Cortex of kidney (tissue), 1 donor: ENCODE measurements at places on chromosomes 6 and 20.
A peak's percentile ranks its signal among the peaks of the same experiment; 100 is the strongest.

- no peak for DNase-seq
Measured at GRCh38 chr6:35057449-35058357, 83.4 kb downstream of the TCP11 start.

DNA sequence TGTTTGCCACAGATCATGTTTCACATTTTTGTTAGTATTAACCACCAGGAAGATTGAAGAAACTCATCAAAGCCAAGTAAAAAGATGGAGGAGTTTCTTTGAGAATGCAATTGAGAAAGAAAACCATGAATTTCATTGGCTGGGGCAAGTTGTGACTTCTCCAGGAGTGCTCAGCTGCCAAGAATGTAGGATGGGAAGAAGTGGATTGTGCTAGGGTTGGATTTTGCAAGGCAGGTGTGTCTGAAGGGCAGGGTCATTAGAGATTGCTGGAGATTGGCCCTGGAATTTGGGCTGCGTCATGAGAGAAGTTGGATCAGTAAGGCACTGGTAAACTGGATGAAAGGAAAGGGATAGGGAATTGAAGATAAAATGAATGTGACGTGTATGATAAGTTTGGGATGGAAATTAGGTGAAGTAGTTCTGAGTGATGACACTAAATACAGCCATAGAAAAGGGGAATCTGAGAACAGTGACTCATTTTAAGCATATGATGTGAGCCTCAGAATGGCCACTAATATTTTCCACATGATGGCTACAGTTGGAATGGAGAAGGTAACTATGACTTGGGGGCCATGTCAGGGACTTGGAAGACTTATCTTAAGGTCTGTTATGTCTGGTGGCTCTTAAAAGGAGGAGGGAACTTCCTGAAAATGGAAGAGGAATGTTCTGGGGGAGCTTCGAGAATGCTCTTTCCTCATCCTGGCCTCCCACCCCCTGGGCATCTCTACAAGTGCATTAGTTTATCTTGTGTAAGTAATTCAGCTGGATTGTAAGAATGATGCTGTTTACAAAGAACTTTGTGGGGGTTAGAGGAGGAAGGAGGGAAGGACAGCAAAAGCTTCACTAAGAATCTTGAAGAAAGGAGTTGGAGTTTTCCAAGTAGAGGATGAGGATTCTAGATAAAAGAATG lies 27.8 kb upstream of the ERVFRD-1 start:
- no peak for DNase-seq

GRCh38 chr6:21749754-21750153 lies 156.2 kb downstream of the SOX4 start:
- DNase-seq, result no peak

- no peak for DNase-seq
Measured at GRCh38 chr6:36985417-36985807, 584 bp downstream of the MTCH1 start.

DNA sequence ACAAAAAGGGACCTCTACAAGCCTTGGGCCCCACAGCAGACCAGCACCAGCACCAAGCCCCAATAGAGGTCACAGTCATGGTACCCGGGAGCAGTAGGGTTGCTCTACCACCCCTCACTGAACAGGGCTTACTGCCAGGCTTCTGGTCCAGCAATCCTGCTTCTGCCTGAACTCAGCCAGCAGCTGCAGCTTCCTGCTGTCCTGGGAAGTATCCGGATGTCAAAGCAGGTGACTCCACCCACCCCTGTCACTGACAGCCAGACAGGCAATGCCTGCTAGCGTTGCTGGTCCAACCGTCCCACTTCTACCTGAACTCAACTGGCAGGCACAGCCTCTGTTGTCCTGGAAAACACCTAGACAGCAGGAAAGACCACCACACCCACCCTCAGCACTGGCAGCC lies 47.0 kb upstream of the PCSK2 start:
- DNase-seq, result no peak

DNA sequence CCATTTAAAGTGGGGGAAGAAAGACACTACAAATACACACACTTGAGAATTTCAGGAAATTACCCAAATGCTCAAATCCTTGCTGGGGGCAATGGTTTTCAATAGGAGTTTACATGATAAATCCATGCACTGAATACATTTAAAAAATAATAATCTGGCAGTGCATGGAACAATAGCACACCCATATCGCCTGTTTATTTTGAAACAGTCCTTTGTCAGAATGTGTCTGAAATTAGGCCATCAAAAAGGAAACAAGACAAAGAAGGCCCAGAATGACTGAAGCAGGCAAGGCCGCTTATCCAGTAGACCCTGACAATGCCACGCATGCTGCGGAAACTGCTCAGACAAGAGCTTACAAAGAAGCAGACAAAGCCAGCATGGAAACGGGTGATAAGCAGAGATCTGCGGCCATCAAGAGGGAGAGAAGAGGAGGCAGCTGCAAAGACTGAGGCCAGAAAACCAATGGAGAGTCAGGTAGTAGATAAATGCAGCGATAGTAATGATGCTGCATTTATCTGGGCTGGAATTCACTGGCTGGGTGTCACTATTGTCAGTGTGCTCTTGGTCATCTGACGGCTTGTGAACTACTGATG lies 211.9 kb upstream of the CNR1 start:
- no peak for DNase-seq

DNA sequence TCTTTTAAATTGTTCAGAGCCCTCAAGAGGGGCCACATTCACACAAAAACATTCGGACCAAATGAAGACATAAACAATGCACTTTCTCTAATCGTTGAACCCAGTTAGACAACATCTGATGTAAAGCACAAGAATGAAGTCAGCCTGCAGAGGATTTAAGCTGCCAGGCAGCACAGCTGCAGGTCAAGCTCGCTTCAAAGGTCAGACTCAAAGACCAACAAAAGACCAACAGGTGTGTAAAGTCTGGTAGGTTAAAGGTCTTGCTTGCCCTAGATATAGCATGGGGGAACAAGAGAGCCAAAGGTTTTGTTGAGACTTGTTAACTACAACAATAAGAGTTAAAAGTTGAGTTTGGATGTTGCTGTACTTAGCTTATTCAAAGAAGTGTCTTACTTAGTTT lies 26.7 kb upstream of the MYLIP start:
- no peak for DNase-seq

DNA sequence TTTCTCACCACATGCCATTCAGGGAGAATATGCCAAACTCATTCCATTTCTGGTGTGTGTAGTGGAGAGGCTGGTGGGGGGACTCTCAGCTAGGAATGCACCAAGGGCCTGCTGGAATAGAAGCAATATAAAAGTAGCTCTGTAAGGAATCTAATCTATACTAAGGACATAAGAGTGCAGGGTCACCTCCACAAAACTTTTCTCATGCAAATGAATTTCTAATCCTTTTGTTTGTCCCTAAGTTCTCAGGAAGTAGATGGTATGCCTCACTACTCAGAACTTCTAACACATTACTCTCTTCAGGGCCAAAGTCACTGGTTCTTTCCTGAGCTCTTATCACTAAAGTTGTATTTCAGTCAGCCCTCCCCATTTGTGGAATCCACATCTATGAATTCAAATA lies 427.2 kb downstream of the C6orf118 start:
- no peak for DNase-seq

GRCh38 chr6:93792746-93793145 lies 373.4 kb upstream of the EPHA7 start:
- no peak for DNase-seq

GRCh38 chr20:19260412-19261090 lies 48.1 kb downstream of the SLC24A3 start:
- DNase-seq, result no peak

- no peak for DNase-seq
Measured at GRCh38 chr6:22073516-22074198, 223.2 kb downstream of the PRL start.

DNA sequence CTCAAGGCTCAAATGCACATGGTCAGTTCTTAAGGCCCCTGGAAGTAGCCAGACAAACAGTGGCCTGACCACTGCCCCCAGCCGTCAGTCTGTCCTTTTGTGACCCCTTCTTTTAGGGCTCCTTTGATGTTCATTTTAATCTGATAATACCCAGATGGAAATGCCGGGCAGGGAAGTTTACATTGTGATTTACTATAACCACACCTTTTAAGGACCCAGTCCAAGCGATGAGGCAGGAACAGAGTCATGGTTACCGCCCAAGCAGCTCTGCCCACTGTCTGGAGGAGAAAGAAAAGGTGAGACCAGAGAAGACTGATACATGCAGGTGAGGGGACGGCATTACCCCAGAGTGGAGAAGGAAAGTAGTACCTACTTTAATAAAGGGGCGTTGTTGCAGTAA lies 110.6 kb downstream of the PLEKHG1 start:
- DNase-seq, result no peak

DNA sequence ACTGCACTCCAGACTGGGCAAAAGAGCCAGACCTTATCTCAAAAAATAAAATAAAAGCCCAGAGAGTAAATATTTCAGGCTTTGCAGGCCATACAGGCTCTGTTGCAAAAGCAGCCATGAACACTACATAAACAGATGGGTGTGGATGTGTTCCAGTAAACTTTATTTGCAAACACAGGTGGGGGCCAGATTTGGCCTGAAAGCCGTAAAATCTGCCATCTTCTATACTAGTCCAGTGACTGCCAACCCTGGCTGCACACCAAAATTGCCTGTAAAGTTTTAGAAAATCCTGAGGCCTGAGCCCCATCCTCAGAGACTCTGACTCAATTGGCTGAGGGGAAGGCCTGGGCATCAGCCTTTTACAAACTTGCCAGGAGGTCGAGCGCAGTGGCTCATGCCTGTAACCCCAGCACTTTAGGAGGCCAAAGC lies 103.6 kb downstream of the ZMYND8 start:
- no peak for DNase-seq

DNA sequence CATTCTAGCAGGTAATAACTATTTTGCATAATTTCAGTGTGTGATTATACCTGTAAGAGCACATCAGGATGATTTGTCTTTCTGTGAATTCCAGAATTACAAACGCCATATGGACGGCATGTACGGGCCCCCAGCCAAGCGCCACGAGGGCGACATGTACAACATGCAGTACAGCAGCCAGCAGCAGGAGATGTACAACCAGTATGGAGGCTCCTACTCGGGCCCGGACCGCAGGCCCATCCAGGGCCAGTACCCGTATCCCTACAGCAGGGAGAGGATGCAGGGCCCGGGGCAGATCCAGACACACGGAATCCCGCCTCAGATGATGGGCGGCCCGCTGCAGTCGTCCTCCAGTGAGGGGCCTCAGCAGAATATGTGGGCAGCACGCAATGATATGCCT lies 122.7 kb downstream of the TMEM242 start:
- no peak for DNase-seq

GRCh38 chr20:57495978-57496377 lies 29.0 kb downstream of the CTCFL start:
- no peak for DNase-seq

GRCh38 chr6:158496700-158497099 lies 63.2 kb upstream of the TMEM181 start:
- no peak for DNase-seq

GRCh38 chr6:26521600-26522391 lies 16.4 kb upstream of the HMGN4 start:
- DNase-seq, result peak; percentile 15

- no peak for DNase-seq
Measured at GRCh38 chr6:124903797-124904196, 58.4 kb upstream of the RNF217 start.

DNA sequence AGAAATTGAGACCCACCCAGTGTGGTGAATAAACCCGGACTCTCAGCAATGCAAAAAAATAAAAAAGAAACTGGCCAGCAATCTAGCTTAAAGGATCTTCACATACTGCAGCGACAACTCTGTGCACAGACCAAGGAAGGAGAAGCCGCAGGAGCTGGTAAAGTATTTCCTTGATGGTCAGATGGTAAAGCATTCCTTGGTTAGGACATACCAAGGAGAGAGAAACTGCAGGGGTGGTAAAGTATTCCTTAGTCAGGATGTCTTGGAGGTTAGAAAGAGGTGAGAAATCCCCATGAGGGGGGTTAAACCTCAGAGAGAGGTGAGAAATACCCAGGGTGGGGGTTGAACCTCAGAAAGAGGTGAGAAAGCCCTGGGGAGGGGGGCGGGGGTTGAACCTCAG lies 86.8 kb downstream of the PLG start:
- no peak for DNase-seq
